AG04449 (cell line): ENCODE measurements at places on chromosomes 7 and 10.

DNA sequence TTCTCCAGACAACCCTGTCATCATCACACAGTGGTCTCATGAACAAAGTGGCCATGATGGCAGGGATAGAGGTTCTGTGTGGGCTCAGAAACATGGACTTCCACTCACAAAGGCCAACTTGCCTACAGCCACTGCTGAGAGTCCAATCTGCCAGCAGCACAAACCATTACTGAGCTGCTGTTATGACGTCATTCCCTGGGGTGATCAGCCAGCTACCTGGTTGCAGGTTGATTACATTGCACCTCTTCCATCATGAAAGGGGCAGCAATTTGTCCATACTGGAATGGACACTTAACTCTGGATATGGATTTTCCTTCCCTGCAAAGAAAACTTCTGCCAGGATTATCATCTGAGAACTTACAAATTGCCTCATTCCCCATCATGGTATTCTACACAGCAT is 1275.9 kb downstream of the TYW1 start:
- DNase-seq: no peak

DNA sequence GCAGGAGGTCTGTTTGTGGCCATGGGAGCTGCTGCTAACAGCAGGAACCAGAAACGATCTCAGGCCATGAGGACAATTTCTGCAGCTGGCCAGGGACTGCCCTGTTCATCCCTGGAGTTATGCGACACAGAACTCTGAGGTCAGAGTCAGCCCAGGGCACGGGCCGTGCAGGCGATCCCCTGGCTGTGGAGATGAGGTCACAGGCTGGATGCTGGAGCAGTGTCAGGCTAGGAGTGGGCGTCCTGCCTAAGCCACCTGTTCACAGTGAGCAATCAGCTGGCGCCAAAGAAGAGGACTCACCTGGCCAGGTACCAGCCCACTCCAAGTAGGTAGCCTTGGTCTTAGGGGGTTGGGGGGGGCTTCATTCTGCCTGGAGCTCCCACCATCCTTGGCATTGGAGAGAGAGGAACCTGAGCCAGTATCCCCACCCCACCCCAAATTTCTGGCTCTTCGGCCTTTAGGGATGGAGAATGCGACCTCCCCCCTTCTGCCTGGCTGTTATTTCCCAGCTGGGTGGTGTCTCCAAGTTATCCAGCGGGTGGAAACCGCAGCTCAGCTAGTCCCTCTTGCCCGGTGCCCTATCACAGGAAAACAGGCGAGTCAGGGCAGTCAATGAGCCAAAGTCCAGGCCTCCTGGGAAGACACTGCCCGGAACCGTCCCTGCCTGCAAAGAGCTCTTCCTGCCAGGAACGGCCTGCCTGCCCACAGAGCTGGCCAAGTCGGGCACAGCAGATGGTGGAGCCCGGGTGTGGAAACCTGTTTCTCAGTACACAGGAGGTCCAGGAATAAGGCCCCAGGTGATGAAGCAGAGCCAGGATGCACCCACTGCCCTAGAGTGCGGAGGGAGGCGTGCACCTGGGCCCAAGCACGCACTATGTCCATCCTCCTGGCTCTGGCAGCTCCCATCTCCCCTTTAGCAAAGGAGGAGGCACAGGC is 1.8 kb upstream of the TTYH3 start:
- DNase-seq: no peak

- DNase-seq: no peak
Measured at GRCh38 chr7:3657206-3657605, 356.2 kb downstream of the SDK1 start.

DNA sequence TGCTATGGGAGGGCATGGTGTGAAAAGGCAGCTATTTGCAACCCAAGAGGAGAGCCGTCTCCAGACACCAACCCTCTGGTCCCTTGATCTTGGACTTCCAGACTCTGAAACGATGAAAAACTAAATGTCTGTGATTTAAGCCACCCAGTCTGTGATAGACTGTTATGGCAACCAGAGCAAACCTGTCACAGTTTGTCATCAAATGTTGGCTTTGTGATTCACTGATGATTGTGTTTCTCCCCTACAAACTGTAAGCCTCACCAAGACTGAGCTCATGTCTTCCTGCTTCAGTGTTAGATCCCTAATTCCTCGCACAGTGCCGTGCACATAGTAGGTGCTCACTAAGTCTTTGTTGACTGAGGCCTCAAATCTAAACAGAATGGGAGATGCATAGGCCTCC is 224.6 kb upstream of the PITRM1 start:
- no peak for DNase-seq

GRCh38 chr10:116915340-116915739 is 66.0 kb downstream of the ENO4 start:
- no peak for DNase-seq

- DNase-seq: no peak
Measured at GRCh38 chr7:140564643-140565042, 76.0 kb downstream of the DENND2A start.

- DNase-seq: no peak
Measured at GRCh38 chr10:125006188-125006680, 64.3 kb downstream of the ZRANB1 start.

GRCh38 chr7:105367458-105367857 is 21.3 kb downstream of the SRPK2 start:
- no peak for DNase-seq

GRCh38 chr7:156504687-156505545 is 135.7 kb upstream of the RNF32 start:
- DNase-seq: no peak

DNA sequence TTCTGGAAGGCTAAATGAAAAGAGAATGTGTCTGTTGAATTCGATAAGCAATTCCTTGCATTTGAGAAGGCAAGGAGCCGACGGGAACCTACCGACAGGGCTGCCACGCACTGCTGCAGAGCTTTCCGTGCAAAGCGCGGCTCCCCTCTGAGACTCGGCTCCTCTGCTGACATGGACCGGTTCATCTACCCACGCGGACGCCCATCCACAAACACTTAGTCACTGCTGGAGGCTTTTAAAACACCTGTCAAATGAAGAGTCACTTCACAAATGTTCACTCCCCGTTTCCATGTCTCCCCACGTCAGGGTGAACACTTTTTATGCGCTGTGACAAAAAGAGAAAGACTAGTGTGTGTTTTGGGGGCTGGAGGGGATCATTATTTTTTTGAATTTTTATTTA is 32.0 kb downstream of the AMZ1 start:
- DNase-seq: no peak

DNA sequence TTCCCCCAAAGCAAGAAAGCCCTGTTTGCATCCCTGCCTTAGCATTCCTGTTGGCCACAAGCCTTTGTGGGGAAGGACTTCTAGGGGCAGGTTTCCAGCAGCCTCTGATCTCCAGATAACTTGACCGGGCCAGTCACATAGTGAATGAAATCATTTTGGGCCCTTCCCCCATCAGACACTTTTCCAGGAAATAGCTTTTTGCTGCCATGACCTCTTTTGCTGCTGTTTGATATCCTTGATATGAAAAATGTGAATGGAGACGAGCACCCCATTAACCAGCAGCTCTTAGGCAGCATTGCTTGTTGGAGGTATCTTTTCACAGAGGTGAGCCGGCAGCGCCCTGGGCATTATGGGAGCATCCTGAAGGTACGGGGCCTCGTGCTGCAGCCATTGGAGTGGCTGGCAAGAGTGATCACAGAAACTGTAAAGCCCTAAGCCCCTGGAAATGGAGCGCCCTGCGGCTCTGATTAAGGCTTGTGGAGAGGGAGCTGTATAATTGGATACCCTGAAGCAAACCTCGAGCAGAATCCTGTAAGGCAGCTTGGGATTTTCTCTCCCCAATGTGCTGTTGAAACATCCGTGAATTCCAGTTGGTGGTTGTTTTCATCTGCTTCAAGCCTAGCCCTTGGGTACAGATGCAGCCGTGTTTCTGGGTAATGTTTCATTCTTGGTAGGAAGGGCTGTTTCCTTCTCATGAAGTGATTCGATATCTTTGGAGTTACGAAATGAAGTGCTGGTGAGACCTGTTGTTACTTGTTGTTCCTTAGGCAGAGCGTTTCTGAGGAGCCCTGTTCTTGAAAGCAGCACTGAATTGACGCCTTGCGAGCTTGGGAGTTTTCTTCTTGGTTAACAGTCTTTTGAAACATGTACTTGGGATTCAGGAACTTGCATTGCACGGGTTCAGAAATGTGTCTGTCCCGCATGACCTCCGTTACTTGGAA is 179.0 kb downstream of the PTEN start:
- no peak for DNase-seq

- no peak for DNase-seq
Measured at GRCh38 chr7:21585070-21585724, 42.4 kb downstream of the DNAH11 start.

DNA sequence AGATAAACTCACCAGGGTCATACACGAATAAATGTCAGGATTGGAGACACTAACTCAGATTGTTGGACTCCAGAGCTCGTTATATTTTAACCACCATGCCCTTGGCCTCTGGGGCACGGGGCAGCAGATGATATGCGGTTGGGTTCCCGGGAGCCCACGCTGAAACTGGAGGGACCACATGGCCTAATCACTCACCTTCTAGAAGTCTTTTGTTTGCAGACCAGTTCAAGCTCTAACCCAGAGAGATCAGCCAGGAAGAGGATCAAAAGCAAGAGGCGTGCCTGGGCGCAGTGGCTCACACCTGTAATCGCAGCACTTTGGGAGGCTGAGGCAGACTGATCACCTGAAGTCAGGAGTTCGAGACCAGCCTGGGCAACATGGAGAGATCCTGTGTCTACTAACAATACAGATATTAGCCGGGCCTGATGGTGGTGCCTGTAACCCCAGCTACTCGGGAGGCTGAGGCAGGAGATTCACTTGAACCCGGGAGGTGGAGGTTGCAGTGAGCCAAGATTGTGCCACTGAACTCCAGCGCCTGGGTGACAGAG is 42.6 kb upstream of the ECHDC3 start:
- DNase-seq: no peak

- DNase-seq: no peak
Measured at GRCh38 chr7:153939177-153939576, 113.0 kb upstream of the DPP6 start.

DNA sequence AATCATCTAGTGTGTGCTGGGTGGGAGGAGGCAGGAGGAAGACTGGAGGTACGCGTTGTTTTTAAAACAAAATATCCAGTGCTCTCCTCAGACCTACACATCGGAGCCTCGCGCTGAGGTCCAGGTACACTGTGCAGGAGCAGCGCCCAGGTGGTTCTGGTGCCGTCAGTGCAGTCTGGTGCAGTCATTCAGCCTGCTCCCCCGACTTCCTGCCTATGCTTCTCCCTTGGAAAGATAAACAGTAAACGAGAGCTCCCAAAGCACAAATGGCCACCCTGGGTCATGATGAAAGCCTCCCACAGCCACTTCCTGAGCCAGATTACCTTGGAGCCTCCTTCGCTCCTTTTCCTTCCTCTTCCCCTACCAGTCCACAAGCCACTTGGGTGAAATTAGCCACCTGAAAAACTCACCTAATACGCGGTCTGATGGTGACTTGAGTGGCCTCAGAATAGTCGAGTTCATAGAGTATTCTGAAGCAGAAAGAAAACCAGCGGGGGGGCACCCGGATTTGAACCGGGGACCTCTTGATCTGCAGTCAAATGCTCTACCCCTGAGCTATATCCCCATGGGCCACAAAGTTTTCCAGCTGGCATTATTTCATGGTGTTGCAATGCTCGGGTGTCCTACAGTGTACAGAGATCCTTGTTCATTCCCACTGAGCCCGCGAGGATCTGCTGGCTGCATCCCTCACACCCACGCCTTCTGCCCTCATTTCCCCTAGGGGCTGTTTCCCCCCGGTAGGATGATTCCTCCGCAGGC is 82.5 kb downstream of the ZNF467 start:
- DNase-seq: peak; percentile 52

DNA sequence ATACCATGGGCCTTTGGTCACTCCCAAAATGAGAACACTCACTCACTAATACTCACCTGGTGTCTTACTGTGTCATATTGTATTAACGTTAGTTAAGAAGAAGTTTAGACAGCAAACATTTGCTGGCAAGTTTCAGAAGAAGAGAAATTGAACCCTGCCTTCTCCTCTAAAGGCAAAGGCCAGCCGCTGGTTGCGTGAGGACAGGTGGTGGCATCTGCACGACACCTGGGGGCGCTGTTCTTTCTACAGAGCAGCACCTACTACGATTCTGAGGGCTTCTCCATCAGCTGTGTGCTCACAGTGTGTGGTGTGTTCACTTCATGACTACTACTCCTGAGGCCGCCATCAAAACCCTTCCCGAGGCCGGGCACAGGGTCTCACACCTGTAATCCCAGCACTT is 17.9 kb upstream of the CLEC2L start:
- no peak for DNase-seq

GRCh38 chr10:60978287-60979115 is 34.5 kb upstream of the RHOBTB1 start:
- no peak for DNase-seq

GRCh38 chr7:155959894-155960293 is 147.6 kb upstream of the SHH start:
- DNase-seq: no peak

GRCh38 chr10:36716291-36716690 is 409.1 kb upstream of the ANKRD30A start:
- DNase-seq: no peak

DNA sequence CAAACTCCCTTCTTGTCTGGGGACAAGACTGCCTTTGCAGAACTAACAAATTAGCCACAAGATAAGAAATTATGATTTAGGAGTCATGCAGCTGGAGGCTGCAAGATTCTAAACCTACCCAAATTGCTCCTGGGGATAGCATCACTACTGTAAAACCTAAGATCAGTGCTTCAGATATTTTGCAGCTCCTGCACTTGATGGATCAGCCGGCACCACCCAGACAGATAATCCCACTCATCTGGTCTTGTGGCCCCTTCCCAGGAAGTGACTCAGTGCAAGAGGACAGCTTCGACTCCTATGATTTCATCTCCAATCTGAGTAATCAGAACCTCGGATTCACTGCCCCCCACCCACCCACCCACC is 181.9 kb downstream of the AKR1D1 start:
- no peak for DNase-seq

DNA sequence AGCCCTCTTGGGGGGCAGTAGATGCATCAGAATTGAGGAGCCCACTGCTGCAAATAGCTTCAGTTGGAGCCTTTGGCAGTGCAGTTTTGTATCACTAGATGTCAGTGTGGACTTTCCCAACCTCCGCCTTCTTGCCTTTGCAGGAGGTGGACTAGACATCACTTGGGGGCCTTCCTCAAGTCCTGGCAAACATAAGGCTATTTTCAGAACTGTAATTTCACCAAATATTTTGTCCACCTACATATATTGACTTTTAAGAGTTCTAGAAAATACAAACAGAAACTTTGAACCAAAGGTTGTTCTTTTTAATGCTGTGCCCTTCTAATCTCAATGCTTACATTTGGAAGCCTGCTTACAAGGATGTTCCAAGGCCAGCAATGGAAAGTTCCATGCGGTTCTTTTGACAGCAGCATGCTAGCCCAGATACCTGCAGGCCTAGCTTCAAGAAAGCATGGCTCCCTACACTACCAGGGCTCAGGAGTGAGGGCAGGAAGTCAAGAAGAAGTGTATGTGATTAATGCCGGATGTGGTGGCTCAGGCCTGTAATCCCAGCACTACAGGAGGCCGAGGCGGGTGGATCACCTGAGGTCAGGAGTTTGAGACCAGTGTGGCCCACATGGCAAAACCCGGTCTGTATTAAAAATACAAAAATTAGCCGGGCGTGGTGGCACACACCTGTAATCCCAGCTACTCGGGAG is 8.0 kb upstream of the ZNRF2 start:
- peak; percentile 24 for DNase-seq

- DNase-seq: no peak
Measured at GRCh38 chr7:104950754-104951153, 63.3 kb upstream of the KMT2E start.
